ENCODE measurements at places on chromosomes 1 and 21.

DNA sequence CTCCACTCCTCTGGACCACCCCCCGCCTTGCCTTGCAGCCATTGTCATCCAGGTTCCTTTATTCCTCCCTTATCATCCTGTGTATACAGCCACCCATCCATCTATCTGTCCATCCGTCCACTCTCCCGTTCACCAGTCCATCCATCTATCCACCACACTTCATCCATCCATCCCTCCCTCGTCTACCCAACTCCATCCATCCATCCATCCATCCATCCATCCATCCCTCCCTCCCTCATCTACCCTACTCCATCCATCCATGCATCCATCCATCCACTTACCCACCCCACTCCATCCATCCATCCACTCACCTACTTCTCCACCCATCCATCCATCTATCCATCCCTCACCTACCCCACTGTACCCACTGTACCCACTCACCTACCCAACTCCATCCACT lies 35.4 kb downstream of the DHRS3 start:
- DNase-seq, result no peak

DNA sequence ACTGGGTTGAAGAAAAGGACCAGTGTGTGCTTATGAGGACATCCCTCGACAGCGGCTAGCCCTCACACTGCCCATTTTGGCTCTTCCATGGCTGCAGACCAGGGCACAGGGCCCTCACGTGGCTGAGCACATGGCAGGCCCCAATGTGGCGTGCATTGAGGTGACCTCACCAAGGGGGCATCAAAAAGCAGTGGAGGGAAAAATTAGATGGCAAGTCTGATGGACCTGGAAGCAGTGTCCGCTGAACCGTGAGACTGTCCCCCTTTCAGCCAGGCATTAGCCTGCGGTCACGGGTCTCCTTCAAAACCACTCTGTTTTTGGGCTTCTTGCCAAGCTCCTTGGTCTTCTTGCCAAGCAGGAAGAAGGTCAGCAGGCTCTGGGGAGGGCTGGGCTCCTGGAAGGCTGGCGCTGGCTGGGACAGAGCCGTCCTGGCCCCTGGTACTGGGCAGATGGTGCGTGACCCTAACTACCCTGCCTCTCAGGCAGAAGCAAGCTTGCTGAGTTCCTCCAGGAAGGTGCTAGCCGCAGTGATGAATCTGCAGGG lies 30.8 kb downstream of the TRIM67 start:
- DNase-seq, result no peak

DNA sequence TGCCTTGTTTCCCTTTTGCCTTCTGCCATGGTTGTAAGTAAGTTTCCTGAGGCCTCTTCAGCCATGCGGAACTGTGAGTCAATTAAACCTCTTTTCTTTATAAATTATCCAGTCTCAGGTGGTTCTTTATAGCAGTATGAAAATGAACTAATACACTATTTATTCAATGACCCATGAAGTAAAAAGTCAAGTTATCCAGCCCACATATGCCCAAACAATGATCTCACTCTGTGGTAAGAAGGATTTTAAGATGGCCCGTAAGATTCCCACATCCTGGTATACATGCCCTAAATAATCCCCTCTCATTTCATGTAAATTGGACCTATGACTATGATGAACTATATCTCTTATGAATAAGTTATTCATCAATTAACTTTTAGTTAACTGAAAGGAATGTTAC lies 1008.3 kb upstream of the B3GALT2 start:
- no peak for DNase-seq

- DNase-seq, result no peak
Measured at GRCh38 chr1:35559317-35559944, 1.8 kb downstream of the NCDN start.

GRCh38 chr1:71640116-71640515 lies 559.3 kb upstream of the ZRANB2 start:
- no peak for DNase-seq

Measured in fibroblast of skin of scalp (primary cell).